ENCODE measurements at places on chromosomes 7 and 10.

- no peak for DNase-seq
Measured at GRCh38 chr7:40786909-40787308, 652.1 kb downstream of the SUGCT start.

GRCh38 chr7:25989140-25989705 is 162.8 kb upstream of the NFE2L3 start:
- DNase-seq, result no peak

DNA sequence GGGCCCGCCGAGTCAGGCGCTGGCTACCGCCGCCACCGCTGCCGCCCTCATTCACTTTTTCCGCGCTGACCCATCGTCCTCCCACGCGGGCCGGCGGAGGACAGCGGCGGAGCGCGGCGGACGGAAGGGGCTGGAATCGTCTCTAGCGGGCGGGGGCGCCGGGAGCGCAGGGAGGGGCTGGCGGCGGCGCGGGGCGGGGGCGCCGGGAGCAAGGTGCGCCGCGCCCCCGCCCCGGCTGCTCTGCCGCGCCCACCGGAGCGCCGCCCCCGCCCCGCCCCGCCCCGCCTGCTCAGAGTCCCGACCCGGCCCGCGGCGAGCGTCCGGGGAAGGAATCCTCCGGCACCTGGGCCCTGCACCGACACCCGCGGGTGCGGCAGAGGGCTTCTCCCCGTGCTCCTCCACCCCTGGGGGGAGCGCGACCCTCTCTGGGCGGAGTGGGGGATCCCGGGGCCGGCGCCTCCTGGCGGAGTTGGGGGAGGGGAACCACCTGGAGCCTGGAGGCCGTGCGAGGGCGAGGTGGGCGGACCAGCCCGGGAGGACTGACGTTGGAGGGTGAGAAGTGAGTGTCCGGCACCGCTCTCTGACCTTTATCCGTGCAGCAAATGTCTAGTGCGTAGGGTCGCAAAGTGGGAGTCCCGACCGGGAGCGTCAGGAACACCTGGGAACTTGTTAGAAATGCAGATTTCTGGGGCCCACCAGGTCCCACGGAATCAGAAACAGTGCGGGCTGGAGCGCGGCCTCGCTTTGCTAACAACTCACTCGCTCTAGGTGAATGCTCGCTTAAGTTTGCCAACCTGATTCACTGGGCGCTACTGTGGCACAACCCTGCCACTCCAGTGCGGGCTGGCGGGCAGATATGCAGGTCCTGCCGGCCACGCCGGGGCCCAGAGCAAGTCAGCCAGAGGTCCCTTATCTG is at the start of gene COBL:
Gene COBL (minus strand): TSS at position 144 of the 916 bp plus-strand sequence. CDS start 176 bp downstream, outside the sequence.
- no peak for DNase-seq

- DNase-seq, result no peak
Measured at GRCh38 chr10:49625411-49625810, 11.6 kb downstream of the CHAT start.

DNA sequence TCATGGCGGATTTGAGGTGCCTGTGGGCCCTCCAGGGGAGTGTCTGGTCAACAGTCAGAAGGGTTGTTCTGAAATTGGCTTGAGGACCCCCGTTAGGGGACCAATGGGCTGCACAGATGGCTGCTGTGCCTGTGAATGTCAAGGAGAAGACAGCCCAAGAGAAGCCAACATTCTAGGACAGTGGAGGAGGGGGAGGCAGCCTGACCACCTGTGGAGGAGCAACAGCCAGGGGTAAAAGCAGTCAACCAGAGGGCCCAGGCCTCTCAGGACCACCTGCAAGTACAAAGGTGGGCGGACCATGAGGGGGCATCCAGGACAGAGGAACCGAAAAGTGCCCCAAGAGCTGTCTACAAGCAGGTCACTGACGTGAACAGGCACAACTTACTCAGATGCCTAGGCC is 76.6 kb downstream of the VSTM4 start:
- DNase-seq, result no peak

DNA sequence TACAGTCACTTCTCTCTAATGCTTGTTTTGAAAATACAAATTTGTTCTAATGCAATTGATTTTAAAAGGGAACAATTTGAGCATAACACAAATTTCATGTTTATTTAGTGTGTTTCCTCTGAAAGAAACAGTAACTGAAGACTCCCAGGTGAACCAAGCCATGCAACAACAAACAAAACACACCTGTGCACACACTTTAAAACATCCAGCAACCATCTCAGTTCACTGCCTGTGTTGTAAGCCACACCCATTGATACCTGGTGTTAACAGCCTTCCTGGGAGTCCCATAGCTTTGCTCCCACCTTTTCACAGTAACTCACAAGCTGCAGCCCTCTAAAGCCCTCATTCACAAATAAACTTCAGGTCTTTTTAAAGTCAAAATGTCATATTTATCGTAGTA is 89.3 kb downstream of the DOCK4 start:
- no peak for DNase-seq

- no peak for DNase-seq
Measured at GRCh38 chr7:107133396-107133795, 35.4 kb upstream of the HBP1 start.

DNA sequence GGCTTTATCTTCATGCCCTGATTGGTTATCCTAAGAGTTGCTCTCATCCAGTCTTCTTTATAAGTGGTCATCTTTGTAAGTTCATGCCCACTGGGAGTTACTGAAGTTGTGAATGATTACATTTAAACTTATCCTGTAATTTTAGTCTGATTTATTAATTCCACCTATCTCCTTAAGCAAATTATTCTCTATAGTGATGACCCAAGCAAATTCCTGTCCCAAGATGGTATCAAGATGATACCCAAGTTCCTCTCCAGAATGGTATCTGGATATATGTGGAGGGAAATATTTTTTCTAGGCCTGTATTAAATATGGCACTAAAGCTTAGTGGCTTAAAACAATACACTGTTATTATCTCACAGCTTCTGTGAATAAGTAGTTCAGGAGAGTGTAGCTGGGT is 22.6 kb upstream of the VOPP1 start:
- DNase-seq, result no peak

DNA sequence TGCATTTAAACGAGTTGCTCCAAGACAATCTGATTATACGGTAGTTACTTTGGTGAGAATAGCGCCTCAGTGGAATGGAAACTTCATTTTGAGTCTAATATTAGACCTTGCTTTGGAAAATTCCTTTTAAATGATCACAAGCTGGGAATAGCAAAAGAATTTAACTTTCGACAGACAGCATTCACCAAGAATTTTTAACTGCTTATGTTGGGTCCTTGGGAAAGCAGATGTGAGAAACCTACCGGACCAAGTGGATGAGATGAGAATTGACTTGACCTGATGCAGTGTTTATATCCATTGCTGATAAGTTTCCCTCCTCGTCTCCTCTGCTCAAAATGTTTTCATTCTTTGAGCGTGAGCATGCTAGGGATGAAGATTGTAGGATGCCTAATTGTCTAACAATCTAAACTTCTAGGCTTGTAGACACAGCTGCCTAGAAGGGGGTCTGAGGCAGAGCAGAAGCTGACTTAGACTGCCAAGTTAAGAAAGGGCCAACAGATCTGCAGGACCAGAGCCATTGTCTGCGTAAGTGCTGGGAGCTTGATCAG is 126.9 kb downstream of the CNNM2 start:
- DNase-seq, result peak; percentile 30

DNA sequence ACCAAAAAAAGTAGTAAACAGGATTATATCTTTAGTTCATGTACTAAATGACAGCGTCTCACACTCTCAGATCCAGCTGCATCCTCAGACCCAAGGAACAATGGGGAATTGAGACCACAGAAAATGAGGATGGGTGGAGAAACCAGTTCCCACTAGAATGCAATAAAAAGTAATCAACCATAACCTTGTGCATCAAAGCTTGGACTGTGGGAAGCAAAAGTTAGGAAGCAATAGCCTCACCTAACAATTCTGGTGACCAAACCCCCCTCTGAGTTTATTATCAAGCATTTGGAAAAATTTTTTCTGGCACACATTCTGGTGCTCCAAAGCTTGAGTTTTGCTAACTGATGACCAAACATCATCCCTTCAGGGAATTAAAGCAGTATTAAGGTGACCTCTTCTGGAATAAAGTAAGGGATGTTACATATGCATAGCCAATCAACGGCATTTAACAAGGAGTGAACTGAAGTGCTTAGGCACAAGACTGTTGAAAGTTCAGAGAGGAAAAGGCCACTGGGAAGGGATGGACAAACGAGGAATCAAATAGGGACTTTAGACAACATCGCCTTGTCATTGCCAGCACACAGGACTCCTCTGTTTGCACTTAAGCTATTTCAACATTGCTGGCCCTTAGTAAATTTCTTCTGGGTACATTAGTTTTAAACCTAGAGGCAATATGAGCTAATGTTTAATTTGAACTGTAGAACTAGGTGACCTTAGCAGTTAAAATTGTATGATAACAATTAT is 1.2 kb upstream of the MAT1A start:
- no peak for DNase-seq

DNA sequence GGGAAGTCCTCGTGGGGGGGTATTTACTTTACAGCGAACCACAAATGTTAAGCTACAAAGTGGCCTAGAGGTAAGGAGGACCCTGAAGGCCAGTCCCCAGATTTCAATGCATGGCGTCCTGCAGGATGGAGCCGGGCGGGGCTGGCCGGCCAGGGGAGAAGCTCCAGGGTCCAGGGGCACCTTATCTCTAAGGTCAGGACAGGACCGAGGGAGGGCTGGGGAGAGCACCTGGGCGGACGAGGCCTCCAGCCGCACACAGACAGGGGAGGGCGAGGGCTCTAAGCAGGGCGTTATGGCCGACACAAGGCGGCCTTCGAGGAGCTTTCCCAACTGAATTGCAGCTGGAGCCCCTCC is 96.4 kb upstream of the DIP2C start:
- DNase-seq, result no peak

- no peak for DNase-seq
Measured at GRCh38 chr7:92641921-92642511, 51.8 kb upstream of the FAM133B start.

- DNase-seq, result no peak
Measured at GRCh38 chr10:5390607-5391205, 13.9 kb downstream of the TUBAL3 start.

- no peak for DNase-seq
Measured at GRCh38 chr10:79335470-79336235, 11.6 kb upstream of the PPIF start.

DNA sequence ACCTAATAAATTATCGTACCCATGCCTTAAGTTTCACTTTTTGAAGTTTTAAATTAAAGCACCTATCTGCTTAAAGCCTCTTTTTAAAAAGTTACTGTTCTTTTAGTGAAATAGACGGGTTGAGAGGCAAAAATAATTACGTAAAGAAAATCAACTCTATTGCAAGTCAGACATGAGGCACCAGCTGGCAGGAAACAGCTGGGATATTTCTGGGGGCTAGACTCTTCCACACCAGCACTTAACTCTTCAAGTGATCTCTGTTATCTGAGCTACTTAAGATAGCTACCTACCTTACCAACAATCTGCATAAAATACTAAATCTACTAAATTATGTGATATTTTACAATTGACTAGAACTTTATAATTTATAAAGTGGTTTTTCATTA is 35.8 kb downstream of the GBF1 start:
- DNase-seq, result no peak

DNA sequence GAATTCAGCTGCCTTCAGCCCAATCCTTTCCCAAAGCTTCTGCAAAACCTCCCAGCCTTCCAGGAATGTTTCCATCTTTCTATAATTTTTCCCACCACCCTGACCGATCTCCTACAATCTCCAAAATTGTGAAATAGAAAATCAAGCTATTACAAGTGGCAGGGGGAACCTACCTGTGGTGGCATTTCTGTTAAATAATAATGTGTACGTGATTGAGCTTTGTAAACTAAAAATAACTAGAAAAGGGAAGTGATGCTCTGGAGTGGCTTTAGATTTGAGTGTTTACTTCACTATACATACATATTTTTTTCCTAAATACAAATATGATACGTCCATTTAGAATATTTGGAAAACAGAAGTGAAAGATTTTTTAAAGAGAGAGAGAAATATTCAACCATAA is 593.6 kb downstream of the GRM8 start:
- DNase-seq, result no peak

DNA sequence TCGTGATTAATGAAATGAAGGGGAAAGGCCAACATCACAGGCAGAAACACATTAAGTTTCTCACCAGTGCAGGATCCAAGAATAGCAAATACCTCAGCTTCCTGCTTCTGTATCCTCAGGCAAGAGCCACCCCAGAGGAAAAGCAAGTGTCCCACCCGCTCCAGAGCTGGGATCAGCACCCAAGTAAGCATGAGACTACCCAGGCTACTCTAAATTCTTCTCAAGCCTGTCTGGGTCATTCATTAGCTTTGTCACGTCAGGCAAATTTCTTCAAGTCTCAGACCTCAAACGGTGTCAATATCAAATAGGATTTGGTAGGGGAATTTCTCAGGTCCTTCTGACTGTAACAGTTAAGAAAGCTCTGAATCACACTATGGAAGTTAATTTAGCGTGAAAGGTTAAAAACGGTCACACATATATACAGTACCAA is 59.0 kb downstream of the GNA12 start:
- DNase-seq, result no peak

DNA sequence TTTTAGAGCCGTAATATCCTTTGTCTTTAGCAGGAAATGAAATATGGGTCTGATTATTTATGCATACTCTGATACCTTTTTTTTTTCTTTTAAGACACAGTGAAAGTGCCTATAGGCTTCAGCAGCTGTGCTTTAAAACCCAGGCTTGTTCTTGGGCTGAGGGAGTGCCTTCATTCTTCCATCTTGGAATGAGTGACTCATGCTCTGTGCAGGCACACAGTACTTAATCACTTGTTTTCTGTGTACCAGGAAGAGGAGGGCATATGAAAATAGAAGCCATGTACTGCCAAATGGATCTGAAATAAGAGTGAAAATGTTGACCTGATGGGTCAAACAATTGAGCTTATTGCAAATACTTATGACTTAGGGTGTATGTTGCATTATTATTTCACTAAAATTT is 12.0 kb downstream of the INPP5F start:
- DNase-seq, result no peak

GRCh38 chr7:74387606-74388005 is 66.1 kb upstream of the GTF2IRD1 start:
- no peak for DNase-seq

DNA sequence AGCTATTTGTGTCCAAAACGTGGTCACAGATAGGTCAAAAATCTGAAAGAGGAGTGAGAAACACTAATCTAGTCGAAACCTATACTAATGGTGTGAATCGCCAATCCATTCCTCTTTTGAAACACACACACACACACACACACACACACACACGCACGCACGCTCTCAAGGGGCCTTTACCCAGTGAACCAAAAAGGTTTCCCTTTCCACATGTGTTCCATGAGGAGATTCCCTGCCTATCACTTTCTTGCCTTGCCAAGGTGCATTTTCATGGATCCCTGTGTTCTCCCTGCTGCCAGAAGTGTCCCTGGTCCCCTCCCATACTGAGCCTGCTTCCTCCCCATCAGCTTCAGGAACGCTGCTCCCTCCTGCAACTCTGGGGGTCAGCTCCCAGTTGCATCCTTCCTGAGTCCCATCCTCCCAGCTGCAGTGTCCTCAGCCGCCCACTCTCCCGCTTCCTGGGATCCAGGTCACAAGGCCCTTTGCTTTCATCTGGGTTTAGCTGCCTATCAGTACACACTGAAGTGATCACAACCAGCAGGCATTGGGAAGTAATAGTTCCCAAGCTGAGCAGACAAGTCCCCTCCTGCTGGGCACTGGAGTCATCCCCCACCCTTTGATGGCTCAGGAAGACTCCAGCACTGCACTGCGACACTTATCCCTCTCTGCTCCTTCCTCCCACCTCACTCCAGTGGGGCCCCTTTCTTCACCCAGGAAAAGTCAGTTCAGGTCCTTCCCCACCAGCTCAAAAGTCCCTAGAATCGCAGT is 49.2 kb upstream of the KCNMA1 start:
- no peak for DNase-seq
